ENCODE measurements at places on chromosomes 5 and 9.

DNA sequence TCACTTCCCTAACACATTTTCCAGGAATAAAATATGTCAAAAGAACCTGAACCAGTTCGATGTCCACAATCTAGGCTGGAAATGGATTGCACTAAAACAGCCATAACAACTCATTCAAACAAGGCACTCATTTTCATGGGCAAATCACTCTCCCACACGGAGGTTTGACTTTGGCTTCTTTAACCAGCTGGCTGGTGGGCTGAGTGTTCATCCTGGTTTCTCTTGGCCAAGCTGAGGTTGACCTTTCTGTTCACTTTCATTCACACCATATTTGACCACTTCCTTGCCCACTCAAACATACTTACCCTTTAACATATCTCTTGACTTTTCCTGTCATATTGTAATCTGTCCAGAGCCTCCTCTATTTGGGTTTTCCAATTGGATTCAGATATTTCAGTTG lies 5.4 kb downstream of the IL7R start:
- DNase-seq, result no peak

DNA sequence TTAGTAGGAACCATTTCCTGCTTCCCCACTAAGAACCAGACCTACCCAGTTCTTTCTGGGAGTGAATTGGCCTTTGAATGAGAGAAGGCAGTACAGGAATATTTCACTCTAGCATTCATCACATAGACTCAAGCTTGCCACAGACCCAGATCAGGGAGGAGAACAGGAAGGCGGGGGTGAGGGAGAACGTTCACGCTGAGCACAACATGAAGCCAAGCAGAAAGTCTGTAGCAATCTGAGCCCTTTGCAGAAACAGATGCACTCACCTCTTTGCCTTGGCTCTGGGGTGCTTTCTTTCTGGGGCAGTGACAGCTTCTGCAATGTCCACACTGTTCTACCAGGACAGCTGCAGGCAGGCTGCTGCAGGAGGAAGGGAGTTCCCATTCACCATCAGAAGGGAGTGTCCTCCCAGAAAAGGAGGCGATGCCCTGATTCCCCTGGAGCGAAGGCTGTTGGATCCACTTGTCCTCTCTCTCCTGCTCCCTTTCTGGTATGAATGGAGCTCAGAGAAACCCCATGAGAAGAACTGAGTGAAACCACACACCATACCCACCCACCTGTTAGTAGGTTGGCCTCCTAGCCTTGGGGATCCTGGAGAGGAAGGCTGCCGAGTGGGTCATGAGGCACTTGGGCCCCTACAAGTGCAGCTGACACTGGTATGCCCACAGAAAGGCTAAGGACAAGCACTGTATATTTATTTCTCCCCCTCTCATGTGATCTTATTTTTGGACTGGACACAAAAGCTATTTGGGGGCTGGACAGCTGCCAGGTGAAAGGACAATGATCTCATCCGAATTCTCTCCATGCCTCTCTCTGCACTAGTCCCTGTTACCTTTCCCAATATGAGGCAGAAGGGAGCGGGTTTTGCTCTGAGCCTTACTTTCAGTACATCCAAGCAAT lies 11.7 kb upstream of the FGF1 start:
- peak; percentile 15 for DNase-seq

- peak; percentile 9 for DNase-seq
Measured at GRCh38 chr5:72280581-72281069, 39.4 kb downstream of the MRPS27 start.

DNA sequence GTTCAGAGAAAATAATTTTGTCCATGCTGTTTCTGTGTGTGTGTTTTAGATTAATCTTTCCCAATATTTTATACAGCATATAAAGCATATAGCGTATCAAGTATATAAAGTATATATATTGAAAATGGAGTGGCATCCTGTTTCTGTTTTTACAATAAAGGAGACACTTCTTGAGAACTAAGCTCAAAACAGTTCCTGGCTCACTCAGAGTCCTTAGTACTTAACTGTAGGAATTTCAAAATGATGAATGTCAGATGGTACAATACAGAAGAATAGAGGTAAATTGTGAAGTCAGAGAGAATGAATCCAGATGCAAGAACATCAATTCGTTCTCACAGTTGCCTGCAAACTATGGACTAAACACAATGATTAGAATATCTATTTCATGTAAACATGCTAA lies 68.7 kb upstream of the TAS2R1 start:
- DNase-seq, result no peak

GRCh38 chr5:146151970-146152369 lies 30.5 kb downstream of the LARS1 start:
- DNase-seq, result peak; percentile 24

GRCh38 chr9:130192382-130192999 lies 20.3 kb downstream of the NCS1 start:
- DNase-seq, result no peak

GRCh38 chr5:168979135-168979534 lies 321.8 kb downstream of the SLIT3 start:
- DNase-seq, result no peak

- no peak for DNase-seq
Measured at GRCh38 chr5:109997161-109997560, 307.4 kb downstream of the MAN2A1 start.
